Fibroblast of lung (primary cell): ENCODE measurements at places on chromosomes 13 and 19. TPM values are rescaled to one million over a fixed set of nuclear protein-coding genes. Genes with fewer than 3 reads are reported as not detected.

Gene FFAR3
- not detected in 2 replicates for total RNA-seq

Gene UFM1
- 83.6 and 83.7 TPM in 2 replicates for total RNA-seq

DNA sequence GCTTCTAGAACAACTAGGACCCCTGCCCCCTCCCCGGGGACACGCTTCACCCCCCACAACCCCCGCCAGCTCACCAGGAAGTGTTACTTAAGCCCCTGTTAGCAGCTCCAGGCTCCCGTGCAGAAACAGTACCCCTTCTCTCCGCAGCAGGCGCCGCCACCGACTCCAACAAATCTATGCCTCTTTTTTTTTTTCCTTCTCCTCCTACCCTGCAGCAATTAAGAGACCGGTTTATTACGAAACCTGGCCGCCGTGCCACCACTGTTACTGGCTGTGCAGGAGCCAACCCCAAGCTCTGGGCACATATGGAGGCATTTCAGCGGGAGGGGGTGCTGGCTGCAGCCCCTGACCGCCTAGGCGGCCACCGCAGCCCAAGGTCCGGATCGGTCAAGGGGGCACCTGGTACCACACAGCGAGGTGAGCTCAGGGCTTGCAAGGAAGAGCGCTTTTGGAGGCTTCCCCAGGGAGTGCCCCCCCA, 2.4 kb downstream of the GADD45B start:
- DNase-seq: peak; percentile 84

DNA sequence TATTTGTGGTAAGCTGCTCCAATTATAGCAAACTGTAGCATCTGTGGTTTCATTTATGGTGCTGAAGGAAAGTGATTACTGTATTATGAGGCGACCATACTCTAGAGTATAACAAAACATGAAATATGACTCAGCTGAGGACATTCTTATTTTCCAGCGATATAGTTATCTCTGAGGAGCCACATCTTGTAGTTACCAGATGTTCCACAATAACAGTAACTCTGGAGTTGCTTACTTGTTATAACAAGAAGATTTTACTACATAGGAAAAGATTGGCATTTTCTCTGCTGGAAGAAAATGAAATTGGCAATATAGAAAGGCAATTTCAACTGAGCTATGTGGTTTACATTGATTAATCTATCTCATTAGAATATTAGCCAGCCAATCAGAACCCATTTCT, 1634.2 kb downstream of the PCDH9 start:
- no peak for DNase-seq

DNA sequence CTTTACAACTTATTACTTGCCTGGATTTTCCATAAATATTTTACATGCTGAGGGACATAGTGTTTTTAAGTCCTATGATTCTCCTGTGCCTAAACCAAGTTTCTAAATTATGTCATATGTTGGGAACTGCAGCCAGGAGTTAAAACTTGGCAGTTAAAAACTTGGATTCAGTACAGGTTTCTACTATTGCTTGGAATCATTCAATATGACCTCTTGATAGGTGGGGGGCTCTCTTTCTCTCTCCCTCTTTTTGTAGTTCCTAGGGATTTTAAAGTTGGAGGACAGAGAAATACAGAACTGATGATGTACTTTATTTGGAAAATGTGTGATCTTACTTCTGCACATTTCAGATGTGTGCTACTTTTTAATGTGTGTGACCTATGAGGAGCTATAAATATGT, 4.7 kb downstream of the CSNK1A1L start:
- DNase-seq: peak; percentile 14

DNA sequence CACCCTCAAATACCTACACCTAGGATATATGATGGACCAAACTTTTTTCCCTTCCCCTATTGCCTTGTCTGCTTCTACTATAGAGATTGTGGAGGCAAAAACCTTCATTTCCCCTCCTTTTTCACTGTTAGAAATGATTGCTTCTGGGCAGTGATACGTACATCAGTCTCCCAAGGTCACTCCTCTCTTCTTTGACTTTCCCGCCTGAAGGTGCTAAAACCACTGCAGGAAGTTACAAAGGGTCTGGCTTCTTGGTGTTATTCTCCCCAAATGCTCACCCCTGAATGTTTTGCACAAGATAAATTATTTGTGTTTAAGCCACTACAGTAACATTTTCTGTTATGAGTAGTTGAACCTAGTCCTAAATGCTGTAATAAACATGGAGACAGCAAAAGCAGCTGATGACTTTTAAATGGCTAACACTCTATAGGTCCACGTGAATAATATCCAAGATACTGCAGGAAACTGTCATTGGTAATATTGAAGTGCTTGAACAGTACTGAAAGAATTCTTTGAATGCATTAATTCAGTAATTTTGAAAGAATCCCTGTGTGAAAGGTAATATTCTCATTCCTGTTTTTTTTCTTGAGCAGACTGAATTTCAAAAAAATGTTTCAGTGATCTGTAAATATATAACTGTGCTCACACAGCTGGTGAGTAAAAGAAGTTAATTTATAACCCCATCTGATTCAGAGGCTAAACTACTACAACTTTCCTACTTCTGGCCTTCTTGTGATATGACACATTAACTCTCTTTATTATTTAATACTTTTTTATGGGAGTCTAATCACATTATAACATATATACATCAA, 865.1 kb downstream of the EFNB2 start:
- no peak for DNase-seq

DNA sequence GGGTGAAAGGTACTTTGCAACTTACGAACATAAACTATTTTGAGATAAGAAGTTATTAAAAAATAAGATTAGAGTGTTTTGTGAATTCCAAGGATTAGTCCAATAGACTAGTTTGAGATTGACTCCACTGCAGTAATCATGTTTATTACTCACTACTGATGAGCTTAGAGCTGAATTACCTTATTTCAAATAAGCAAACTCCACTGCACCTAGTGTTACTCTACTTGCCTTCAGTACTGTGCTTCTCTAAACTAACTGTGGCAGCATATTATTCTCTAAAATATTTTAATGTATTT, 111.7 kb downstream of the MIPEP start:
- no peak for DNase-seq

DNA sequence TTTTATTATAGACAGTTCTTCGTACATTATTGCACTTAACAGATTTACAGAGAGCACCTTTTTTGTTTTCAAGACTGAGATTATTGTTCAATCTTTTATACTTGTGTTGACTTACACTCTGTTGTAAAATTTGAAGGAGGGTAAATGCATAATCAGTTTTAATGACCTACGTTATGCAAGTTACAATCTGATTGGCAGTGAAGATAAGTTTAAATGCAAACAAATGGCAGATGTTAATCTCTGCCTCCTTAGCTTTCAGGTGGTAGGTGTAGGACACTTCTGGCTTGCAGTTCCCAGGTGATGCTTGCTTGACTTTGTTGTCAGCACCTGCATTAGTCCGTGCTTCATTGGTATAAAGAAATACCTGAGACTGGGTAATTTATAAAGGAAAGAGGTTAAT, 424.9 kb downstream of the FGF9 start:
- no peak for DNase-seq

DNA sequence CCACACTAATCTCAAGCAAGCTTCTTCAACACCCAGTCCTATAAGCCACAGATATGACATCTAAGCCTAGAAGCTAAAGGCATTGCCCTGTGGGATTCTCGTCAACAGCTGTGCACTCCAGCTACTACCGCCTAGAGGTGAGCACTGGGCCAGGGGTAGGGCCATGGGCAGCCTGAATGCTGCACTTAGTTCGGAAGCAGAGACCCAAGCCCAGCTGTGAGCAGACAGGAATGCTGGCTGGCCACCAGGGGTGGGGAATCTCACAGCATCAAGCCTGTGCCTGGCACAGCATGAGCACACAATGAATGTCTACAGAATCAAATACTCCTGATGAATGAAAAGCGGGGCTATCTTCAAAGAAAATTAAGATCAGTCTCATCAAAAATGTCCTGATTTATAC, 167.5 kb upstream of the UBL3 start:
- DNase-seq: no peak

- peak; percentile 85 for DNase-seq
Measured at GRCh38 chr19:3387645-3388589, 21.5 kb downstream of the NFIC start.

DNA sequence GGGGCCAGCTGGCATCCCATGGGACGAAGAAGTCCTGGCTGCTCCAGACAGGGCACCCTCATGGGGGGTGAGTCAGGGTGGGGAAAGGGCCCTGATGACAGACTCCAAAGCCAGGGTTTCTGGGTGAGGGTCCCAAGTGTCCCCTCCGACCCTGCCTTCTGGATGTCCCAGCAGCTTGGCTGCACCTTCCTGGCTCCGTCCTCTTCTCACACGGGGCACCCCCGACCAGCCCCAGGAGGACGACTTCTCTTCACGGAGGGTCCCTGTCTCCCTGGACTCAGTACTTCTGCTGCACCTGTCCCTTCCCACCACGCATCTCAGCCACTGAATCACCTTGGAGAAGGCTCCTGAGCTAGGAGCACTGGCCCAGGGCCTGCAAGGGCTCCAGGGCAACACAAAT, 19.9 kb downstream of the MIER2 start:
- DNase-seq: no peak

DNA sequence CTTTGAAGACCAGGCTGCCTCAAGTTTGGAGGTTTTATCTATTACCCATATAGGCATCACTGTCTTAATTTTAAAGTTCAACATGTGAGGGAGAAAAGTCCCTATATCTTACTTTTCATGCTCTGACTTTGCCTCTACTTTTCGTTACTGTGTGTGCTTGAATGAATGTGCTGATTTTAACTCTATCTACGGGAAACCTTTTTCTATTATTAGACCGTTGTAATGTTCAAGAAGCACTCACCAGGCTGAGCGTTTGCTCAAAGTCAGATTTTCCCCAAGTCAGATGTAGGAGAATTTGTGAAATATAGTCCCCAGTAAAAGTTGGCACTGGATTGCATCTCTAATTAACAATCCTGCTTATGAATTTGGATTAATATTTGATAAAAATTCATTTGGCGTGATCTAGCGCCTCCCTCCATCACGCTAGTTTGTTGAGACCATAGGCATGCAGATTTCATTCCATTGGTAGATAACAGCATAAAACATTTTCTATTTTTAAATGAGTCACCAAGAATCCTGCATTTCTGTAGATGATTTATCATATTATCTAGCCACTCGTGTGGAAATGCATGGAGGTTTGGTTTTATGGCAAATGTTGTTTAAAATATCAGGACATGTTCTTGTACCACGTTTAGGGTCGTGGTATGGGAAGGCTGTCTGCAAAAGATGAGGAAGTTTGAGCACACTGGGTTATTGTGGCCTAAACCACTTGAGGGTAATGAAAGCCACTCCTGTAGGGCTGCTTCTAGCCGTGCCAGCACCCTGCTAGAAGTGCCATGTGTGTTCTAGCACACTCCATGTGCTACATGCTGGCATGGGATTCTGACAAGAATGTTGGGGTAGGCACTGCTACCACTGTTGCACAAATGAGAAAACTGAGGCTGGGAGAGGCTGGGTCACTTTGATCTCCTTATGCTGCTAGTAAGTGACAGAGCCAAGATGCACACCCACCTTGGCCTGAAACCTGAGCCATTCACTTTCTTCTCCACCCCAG, 179.4 kb downstream of the FGF9 start:
- DNase-seq: peak; percentile 5

- DNase-seq: peak; percentile 24
Measured at GRCh38 chr19:45276284-45276687, 25.2 kb downstream of the MARK4 start.

DNA sequence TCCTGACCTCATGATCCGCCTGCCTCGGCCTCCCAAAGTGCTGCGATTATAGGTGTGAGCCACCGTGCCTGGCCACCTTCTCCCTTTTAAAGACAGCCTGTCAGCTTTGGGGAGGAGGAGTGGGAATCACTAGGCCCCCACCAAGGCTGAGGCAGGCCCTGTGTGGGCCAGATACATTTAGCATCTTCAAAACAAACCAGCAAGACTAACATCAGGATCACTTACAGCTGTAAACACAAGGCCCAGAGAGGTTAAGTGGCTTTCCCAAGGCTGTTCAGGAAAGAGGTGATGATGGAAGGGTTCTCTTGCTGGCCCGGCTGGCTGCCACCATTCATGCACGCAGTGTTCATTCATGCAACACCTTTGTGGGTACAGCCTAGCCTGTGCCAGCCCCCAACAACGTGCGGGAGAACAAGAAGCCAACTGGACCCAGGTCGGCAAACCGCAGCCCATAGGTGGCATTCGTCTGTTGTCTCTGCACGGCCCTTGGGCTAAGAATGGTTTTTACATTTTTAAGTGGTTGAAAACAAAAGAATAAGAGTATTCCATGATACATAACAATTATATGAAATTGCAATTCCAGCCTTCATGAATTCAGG, 23.0 kb downstream of the IER2 start:
- DNase-seq: no peak

DNA sequence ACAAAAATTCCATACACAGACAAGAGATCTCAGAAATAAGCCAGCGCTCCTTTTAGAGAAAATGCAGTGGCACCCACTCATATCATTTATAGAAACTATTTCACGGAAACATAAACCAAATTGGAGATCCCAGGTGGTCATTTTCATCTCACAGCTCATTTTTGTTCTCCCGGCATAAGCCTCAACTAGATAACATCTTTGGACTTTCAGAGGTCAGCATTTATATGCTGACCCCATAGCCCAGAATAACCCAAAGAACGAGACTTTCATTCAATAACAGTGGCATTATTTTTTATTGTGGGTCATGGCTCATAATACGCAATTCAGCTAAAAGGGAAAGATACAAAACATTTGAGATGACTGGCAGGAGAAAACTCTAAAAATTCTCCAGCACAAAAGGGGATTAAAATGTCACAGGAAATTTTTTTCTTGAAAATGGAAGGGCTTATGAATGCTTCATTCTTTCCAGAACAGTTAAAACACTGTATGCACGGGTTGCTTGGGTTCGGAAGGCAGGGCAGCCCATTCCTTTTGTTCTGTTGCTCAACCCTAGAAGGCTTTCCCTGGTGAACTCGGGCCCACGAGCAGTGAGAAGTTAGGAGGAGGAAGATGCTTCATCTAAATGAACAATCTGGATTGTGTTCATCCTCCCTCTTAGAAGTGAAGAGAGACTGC, 24.0 kb downstream of the STARD13 start:
- DNase-seq: no peak
